ENCODE measurements at places on chromosomes 4 and X.

DNA sequence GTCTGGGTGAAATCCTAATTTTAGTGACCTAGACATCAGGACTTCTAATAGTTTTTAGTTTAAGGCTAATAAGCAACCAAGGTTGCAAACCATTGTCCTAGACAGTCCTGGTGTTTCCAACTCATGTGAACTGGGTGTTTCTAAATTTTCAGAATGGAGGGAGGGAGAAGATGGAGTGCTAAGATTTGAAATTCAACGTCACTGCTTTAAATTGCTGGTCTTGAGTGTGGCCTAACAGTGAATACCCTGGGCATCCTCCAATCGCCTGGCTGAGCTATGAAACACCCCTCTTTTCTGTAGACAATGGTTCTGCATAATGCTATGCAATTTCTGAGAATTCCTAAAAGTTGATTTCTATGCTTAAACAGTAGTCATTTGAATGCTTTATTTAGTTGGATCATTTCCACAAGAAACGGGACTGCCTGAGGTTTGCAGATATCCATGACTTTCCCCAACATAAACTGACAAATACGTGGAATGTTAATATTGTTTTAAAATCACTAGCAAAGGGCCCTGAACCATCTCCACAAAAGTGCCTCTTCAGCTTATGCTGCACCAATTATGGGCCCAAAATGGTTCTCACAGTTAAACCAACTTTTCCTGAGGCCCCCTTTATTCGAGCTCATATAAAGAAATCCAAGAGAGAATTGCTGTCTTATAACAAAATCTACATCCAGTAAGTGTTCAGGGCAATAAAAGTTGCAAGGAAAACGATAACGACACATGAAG is 1.1 kb downstream of the FBXL5 start:
- DNase-seq: no peak

DNA sequence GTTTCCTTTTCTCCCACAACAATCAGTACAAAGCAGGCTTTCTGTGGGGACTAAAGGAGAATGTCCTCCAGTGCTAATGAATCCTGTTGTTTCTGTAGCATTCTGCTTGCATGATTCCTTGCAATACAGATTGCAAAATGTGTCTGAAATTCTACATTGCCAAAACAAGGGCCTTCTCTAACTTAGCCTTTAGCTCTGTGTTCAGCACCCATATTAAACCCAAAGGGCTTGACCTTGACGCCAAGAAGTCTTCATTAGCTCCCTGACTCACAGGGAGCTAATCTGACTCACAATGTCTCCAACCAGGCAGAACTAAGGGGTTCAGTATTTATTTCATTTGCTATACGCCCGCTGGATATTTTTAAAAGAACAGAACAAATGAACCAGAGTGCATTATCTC is 241.4 kb upstream of the CLNK start:
- no peak for DNase-seq

GRCh38 chr4:16812041-16812440 is 86.4 kb downstream of the LDB2 start:
- no peak for DNase-seq

DNA sequence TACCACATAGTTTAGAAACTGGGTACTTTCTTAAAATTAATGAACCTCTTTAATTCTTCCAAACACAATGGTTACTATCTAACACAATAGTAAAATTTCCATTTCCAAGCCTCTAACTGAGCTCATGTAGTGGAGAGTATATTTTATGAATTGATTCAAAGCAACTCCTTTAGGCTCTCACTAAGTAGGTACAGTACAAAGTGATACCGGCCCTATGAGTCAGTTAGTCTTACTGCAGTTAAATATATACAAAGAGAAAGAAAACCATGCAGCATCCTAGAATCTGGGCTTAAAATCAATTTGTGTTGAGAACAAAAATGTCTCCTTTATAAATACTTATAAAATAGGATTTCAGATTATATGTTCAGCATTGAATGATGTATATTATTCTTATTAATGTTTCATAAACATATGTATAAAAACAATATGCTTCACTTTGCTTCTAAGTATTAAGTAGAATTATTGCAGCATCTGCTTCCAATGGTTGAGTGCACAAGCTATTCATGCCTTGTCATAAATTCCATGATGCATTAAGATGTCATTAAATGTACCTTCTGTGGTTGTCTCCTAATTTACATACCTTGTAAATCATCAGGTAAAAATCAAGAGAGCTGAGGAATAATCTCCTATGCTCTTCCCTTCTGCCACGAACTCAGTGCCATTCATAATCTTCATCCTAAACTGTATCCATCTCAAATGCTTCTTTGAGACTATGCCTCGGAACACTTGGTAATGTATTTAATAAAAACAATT is 1037.8 kb downstream of the STPG2 start:
- no peak for DNase-seq

GRCh38 chr4:16437836-16438235 is 211.6 kb upstream of the TAPT1 start:
- no peak for DNase-seq

DNA sequence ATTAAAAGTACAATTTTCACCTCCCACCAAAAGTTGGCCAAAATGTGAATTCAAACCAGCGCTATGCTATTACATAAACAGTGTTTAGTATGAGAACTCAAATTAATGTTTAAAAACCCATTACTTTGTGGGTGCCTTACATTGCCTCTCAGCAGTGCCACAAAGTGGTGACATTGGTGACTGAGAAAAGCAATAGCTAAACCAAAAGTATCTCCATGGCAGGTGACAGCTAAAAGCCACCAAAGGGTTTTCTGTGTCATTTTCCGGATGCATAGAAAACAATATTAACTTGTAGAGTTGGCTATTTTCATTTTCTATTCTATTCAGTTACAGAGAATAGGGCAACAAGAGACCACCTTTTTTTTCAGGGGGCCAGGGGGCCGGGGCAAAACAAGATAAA is 261.2 kb downstream of the MAPK10 start:
- DNase-seq: no peak

GRCh38 chr4:67593741-67594175 is 35.2 kb downstream of the STAP1 start:
- DNase-seq: no peak

DNA sequence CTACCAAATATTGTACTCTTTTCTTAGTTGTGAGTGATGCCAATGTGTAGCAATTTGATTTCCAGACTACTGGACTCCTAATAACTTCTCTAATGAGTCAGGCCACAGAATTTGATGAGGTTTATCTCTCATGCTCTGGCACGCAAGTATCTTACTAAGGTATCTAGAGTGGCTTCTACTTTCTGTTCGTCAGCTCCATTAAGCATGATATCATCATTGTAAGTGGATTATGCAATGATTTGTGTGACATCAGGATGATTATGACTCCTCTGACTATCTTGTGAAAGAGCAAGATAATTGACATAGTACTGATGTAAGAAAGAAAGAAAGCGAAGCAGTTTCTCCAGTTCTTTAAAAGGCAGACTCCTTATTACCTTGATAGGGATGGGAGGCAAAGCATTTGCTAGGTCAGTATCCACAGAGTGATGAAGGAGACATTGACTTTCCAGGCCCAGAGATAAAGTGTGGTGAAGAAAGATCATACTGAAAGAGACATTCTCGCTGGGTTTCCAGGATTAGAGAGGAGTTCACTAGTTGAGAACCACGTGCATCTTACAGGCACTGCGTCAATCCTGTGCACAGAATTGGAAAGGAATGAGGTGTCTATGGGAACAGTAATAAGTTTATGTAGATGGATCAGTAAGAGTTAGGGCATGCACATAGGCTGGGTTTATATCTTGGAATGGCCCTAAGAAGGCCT is 161.9 kb upstream of the STK26 start:
- no peak for DNase-seq

GRCh38 chrX:10756441-10756840 is 136.1 kb upstream of the MID1 start:
- no peak for DNase-seq

GRCh38 chrX:123731258-123731986 is 1.4 kb downstream of the THOC2 start:
- DNase-seq: no peak

DNA sequence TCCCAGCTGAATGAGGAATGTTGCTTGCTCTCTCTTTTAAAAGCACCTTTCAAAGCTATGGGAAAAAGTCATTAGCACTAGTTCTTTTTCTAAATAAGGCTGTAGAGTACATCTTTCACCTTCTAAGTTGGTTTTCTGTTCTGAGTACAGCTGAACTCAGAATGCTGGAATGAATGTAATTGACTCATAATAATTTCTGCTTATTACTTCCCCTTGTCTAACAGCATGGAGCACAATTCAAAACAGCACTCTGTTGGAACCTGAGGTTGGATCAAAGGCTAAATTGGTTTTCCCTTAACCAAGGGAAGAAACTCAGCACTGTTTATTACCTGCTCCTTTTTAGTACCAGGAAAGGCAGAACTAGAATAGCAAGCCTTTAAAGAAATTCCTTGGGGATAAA is 33.5 kb upstream of the CYP2U1 start:
- no peak for DNase-seq

DNA sequence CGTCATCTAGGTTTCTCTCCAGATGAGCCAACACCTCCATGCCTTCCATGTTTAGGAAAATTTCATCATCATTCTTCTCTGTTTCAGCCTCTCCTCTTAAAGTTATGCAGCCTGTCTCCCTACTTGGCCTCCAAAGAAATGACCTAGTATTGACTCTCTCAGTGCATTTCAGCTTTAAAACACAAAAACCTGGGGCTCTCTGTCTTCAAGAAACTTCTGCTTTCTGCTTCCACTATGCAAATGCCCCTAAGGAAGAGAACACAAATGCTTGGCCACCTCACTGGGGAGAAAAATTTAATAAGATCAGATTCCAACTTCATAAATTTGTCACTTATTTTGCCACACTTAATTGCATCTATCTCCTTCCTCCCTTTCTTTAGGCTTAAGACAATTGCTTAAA is 93.3 kb downstream of the GPRIN3 start:
- no peak for DNase-seq

Measured in stimulated activated CD8-positive, alpha-beta memory T cell treated with anti-CD3 and anti-CD28 coated beads, Interleukin-4, amount 100 ng/mL, for 1 hour (primary cell).